ENCODE measurements at places on chromosomes 5 and 9.
A peak's percentile ranks its signal among the peaks of the same experiment; 100 is the strongest.

DNA sequence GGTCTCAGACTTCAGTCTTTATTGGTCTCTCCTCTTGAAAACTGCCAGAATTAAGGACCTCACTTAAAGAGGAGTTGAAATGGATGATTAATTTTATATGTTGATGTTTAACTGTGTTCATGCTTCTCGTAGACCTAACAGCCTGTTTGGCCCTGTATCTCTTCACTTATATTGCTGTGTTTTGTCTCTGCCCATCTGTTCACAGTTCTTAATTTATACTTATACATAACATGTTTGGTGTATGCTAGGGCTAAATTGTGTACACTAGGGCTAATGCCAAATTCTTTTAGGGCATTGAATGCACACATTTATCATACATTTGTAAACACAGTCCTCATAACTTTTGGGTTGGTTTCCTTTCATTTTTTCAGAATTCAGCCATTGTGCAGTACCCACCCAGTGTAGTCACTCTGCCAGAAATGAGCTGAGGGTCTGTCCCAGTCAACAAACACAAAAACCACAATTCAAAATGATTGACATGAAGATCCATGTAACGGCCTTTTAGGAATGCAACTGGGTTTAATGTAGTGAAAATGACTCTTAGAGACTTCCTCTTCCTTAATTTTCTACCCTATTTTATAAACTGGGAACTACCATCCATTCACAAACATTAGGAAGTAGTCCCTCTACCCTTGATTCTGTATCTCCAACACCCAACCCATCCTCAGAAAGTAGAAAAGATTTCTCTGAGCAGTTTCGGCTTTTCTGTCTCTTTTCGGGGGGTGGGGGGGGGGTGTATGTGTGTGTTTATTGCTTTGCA, 668.8 kb upstream of the KLF4 start:
- DNase-seq: no peak

- no peak for DNase-seq
Measured at GRCh38 chr9:38114905-38115304, 45.9 kb upstream of the SHB start.

- DNase-seq: no peak
Measured at GRCh38 chr9:28051559-28052503, 478.6 kb upstream of the C9orf72 start.

GRCh38 chr9:116182876-116183275, 29.3 kb downstream of the PAPPA start:
- DNase-seq: no peak

- no peak for DNase-seq
Measured at GRCh38 chr5:90173299-90174030, 236.1 kb downstream of the CETN3 start.

DNA sequence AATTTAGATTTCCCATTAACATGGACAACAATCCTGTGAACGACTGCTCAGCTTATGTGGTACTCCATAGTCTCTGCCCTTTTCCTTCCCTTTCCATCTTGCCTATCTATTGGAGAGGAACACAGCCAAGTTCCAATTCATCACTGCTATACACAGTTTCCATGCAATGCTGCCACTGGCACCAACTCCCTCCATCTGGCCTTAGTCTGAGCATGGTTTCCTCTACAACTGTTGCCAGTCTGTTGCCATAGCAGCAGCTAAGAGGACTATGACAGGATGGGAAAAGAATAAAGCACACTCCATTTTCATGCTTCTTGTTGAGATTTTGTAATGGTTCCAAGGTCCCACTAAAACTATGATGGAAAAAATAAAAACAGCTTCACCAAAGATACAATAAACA, 189.0 kb downstream of the HCN1 start:
- no peak for DNase-seq

DNA sequence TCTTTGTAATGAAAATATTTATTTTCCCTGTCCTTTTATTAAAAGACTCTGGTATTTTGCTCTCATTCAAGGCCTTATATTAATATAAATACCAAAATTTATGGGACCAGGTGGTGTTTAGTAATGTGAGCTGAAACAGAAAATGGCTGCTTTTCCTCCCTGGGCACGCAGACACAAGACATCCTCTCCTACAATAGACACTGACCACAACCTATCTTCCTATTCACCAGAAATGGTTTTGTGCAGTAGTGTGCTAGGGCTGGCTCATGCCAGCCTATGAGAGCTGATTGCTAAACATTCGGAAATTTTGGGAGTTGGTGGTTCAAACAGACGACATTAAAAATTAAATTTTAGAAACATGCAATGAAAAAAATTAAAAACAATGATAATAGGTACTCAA, 338.2 kb downstream of the BNC2 start:
- no peak for DNase-seq

GRCh38 chr5:92775711-92776615, 805.1 kb downstream of the NR2F1-AS1 start:
- no peak for DNase-seq

DNA sequence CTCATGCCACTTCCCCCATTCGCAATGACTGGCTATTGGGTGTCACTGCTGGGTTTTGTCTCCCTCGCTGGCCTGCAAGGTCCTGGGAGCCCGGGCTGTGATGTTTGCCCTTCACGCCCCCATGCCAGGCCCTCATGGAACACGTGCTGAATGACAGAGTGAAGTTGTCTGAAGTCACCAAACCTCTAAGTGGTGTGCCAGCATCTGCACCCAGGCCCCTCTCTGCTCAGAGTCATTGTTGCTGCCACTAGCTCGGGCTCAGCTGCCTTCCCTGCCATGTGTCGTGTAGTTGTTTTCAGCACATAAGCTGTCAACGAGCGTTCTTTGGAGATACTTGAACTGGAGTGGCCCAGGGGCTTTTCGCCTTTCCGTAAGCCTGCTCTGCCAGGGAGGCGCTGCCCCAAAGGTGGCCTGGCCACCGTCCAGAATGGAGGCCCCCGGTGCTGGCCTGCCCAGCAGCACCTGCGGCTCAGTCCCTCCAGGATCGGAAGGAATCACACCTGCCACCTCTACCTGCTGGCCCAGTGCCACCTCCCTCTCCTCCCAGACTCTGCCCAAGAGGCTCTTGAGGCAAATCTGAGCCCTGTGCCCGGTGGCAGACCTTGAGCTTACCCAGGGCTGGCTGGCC, 250.1 kb downstream of the PBX3 start:
- DNase-seq: no peak

DNA sequence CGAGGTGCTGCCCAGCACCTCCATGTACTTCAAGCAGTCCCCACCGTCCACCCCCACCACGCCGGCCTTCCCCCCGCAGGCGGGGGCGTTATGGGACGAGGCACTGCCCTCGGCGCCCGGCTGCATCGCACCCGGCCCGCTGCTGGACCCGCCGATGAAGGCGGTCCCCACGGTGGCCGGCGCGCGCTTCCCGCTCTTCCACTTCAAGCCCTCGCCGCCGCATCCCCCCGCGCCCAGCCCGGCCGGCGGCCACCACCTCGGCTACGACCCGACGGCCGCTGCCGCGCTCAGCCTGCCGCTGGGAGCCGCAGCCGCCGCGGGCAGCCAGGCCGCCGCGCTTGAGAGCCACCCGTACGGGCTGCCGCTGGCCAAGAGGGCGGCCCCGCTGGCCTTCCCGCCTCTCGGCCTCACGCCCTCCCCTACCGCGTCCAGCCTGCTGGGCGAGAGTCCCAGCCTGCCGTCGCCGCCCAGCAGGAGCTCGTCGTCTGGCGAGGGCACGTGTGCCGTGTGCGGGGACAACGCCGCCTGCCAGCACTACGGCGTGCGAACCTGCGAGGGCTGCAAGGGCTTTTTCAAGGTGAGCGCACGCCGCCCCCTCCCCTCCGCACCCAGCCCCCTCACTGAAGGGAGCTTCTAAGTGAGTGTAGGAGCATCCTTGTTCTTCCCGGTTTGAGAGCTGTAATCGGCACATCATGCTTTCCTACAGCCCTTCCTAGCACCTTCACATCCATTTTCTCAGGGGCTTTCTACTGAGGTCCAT, 6.9 kb downstream of the NR4A3 start:
- DNase-seq: peak; percentile 18

DNA sequence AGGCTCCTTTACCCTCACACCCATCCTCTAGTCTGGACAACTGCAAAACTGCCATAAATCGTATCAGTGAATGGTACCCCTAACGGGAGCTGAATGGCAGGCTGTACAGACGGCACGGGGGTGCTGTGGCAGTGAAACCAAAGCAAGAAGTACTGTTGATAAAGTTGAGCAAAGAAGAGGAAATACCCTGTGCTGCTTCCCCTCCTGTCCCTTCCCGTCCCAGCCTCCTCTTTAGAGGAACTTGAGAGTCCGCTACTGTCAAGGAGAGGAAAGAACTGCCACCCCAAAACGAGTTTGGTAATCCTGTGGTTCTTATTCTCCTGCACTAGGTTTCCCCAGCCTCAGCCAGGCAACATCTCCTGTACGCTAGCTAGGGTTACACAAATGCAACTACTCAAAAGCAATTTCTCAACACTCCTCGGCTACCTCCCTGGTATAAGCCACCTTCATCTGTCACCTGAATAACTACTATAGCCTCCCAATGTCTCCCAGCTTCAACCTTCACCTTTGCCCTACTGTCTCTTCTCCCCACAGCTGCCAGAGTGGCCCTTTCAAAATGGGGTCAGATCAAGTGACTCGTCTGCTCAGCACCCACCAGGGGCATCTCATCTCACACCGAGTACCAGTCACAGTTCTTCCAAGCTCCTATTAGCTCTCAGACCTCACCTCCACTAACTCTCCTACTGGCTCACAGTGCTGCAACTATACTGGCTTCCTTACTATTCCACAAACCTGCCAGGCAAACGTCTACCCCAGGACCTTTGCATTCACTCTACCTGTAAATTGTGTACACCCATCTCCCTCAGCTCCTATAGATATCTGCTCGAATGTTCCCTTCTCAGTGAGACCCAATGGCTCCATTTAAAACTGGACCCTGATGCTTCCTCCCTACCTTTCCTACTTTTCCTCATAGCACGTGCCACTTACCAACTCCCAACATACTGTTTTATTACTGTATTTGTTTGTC, 4.1 kb downstream of the GLRX start:
- DNase-seq: no peak

DNA sequence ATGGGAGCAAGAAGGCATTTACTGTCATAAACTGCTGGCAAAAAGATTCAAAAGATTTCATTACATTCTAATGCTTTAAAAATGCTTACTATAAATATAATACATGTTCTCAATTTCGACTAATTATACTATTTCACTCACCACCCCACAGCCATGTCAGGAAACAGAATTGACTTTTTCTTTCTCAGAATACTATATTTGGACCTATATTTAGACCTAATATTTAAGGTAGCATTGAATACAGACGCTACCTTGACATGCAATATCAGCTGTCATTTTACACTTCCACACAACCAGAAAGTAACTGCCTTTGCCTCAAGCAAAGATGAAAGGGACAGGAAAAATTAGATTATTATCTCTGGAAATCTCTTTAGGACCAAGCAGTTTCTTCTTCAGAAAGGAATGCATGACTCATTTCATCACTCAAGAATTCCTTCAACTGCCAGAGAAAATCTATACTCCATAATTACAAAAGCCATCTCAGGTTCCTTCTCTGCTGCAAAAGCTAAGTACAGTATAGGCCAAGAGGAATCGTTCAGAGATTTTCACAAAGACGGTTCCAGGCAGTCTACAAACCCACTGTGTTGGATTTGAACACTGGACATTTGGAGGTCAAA, 11.8 kb upstream of the UBE2QL1 start:
- DNase-seq: no peak

- peak; percentile 27 for DNase-seq
Measured at GRCh38 chr9:92170848-92171247, 55.6 kb upstream of the SPTLC1 start.

DNA sequence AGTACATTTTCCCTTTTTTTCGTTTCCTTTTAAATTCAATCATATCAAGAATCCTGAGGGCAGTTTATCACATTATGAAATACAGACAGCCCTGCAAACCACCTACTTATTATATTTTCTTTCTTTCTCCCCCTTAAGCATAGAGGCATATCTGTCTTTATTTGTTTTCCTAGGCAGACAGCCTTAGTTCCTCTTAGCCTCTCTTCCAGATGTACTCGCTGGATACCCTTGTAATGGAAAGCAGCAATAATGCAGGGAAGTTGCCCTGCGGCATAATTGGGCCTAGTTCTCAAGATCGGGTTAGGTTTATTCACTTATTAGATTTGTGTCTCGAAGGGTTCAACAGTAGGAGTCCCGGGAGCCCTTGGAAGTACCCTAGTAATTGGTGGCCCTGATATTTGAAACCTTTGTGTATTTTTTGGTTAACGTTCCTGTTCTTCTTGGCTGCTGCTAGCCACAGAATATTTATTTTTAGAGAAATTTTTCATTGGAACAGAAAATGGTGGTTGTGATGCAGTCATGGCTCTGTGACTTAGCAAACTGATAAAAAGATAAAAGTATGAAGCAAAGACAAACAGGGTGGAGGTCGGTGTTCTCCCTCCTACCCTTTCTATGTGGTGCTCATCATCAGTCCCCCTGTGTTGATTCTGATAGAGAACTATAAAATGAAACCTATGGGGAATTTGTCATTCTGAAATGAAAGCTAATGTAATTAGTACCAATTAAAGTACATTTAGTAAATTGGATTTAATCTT, 6.4 kb downstream of the TLE4 start:
- no peak for DNase-seq

- no peak for DNase-seq
Measured at GRCh38 chr5:148391422-148391821, 7.7 kb downstream of the FBXO38 start.

DNA sequence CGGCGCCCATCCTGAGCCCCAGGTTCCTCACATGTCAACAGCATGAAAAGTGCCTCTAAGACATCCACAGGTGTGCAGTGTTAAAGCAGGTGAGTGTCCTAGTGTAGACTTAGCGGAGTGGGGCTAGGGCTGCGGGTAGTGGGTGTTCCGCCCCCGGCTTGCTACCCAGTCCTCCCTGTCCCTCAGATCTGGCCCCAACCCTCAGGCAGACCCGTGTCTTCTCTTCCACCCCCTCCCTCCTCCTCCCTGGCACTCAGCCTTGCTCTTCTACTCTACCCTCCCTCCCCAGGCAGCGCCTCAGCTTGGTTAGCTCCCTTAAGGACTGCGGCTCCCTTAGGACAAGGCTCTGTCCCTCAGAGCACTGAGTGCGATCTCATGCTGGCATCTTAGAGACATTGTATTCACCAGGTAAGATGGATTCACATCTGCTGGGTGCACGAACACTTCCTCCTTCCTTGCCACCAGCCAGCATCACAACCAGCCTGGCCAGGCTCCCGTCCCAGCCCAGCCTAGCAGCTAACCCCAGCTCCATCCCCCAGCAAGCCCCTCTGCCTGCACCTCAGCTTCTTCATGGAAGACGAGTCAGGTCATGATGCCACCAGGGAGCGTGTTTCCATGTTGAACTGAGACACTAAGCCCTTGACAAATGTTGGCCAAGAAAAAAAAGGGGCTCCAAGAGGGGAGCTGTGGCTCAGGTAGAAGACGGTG, 46.8 kb downstream of the NSUN2 start:
- DNase-seq: no peak

DNA sequence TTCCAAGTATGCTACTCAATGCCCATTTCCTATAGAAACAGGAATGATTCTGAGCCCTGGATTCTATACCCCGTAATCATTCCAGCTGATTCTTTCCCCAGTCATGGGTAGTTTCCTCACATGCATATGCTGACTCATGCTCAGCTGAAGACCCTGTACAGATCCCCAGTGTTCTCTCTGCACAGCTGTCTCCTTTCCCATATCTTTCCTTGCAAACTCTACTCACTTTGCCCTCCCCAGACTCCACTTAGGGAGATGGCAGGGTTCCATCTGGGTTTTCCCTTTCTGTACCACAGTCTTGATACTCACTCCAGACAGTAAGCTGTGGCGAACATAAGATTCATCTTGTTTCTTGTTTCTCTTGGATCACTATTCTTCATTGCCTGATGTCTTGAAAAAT, 357.6 kb downstream of the RAB3C start:
- peak; percentile 27 for DNase-seq

GRCh38 chr5:1998348-1998669, 115.6 kb upstream of the IRX4 start:
- no peak for DNase-seq
